ENCODE measurements at places on chromosomes 1 and 21.

GRCh38 chr1:178725466-178726086 lies 532 bp downstream of the RALGPS2 start:
- no peak for DNase-seq

DNA sequence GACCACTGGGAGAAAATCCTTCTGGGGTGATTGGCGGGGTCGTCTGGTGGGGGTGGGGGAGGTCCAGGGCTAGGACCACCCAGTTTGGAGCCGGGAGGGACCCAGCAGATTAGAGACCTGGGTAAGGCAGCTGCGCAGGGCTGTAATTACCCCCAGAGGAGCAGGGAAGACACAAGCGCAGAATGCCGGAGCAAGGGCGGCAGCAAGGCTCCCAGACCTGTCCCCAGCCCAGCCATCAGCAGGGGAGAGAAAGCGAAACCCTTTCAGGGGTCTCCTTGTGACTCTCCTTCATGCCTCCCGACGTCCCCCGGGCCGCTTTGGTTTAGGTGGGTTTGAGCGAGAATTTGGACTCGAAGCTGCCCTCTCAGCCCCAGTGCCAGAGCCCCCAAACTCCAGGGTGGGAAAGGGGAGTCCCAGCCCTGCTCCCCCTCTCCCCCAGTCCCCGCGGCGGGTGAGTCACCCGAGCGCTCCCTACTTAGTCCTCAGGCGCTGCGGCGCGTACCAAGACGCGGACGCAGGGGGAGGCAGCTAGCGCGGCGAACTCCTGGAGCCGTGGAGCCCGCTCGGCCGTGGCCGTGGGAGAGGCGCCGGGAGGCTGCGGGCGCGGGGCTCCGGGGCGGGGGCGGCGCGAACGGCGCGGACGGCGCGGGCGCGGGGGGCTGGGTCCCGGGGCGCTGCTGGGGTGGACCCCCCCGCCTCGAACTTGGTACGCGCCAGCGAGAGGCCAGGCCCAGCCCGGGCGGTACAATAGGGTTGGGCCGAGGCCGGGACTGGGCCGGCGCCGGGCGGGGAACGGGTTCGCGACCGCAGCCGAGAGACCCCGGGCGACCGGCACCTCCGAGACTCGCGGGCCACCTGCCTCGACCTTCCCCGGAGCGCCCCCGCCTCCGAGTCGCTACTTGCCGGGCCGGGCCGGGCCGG lies at the start of gene MAP7D1:
Gene MAP7D1, plus strand, starts transcription at position 753 of the 921 bp plus-strand sequence. CDS start 258 bp downstream, outside the sequence.
- peak; percentile 78 for DNase-seq

DNA sequence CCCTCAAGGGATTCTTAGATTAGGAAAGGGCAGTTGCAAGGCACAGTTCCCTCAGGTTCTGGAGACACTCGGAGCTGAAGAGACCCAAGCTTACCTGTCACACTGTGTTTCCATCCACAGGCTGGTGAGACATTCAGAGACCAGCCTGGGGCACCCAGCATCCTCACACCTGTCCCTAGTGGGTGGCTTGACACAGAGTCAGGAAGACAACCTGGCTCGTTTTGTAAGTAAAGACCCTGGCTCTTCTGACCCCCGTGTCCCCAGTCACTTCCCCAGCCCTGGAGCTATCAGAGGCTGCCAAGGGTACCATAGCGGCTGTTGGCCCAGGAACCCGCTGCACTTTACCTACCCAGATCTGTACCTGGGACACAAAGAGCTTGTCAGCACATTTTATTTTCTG lies 409.8 kb downstream of the MATN1 start:
- DNase-seq = no peak

DNA sequence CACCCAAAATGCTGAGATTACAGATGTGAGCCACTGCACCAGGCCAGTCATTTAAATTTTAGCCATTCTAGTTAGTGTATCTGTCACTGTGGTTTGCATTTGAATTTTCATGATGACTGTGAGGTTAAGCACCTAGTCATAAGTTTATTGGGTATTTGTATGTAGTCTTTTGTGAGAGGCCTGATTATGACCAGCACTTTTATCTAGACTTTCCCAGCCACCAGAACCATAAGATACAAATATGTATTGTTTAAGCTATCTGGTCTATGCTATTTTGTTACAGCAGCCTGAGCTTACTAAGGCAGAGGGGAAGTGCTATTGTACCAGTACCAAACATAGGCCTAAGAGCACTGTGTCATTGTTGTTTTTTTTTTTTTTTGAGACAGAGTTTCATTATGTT lies 19.9 kb upstream of the DNAJC6 start:
- no peak for DNase-seq

- no peak for DNase-seq
Measured at GRCh38 chr1:13763991-13764390, 64.0 kb downstream of the PRDM2 start.

GRCh38 chr21:36169470-36170128 lies 13.0 kb downstream of the DOP1B start:
- DNase-seq = no peak

- DNase-seq = no peak
Measured at GRCh38 chr1:200048244-200048643, 20.7 kb downstream of the NR5A2 start.

- DNase-seq = no peak
Measured at GRCh38 chr21:45078371-45078770, 4.0 kb downstream of the ADARB1 start.

- DNase-seq = no peak
Measured at GRCh38 chr1:6171548-6172124, 8.5 kb downstream of the CHD5 start.

DNA sequence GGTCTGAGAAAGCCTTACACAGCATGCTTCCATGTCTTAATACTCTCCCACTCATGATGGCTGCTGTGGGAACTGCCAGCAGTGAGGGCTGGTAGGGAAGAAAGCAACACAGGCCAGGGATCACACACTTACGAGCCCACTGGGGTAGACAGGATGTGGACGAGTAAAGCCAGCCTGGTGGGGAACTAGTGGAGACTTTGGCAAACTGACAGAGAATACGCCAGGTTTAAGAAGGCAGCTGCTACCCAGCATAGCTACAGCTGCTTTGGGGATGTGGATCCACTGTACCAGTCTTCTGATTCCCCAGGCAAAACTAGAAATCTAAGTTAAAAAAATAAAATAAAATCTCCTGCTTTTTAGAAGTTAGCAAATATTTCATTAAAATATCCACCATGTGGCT lies 664.0 kb downstream of the SMYD3 start:
- DNase-seq = no peak

DNA sequence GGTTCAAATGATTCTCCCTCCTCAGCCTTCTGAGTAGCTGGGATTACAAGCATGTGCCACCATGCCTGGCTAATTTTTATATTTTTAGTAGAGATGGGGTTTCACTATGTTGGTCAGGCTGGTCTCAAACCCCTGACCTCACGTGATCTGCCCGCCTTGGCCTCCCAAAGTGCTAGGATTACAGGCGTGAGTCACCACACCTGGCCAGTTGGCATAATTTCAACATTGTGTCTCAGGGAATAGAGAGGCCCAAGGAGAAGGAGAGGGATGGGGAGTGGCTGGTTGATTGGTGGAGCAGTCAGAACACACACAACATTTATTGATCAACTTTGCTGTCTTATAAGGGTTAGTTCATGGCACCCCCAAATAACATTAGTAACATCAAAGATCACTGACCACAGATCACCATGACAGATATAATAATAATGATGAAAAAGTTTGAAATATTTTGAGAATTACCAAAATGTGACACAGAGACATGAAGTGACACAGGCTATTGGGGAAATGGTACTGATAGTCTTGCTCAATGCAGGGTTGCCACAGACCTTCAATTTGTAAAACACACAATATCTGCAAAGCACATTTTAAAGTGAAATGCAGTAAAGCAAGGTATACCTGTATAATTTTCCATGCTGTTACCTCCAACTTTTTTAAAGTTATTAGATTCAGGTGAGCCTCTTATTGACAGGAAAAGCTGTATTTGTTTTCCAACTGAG lies 15.8 kb upstream of the CYB5R1 start:
- DNase-seq = no peak

DNA sequence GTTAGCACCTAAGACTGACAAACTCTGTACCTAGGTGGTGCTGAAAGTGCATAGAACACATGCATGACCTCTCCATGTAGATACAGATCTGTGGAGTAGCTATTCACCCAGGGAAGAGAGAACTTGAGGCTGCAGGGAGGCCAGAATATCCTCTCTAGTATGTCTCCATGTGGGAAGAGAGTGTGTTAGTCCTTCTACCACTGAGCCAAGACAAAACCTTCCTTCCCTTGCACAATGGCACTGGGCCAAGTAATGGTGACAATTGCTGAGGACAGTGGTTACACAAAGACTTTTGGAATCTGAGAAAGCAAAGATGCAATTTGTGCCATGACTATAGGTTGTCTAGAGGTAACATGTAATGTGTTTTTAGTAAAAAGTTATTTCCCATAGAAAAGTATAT lies 52.3 kb downstream of the C1orf198 start:
- no peak for DNase-seq

DNA sequence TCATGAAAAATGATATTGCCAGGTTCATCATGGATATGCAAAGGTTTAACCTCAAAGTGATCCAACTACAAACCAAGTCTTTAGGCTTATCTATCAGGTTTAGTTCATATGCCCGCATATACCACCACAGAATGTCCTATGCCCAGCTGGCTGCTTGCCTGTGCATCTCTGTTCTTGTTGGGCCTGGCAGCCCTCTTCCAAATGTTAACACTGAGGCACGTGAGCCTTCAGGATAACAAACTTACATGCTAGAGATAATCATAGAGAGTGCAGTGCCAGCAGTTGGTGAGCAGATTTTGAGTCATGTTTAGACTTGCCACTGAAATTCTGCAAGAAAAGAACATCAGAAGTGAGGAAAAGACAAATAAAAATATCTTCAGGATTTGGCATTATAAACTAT lies 607.9 kb upstream of the TMPRSS15 start:
- no peak for DNase-seq
